SW 1271 (cell line): ENCODE measurements at places on chromosomes 4 and X.

- DNase-seq, result no peak
Measured at GRCh38 chr4:14853176-14853943, 148.9 kb upstream of the CPEB2 start.

DNA sequence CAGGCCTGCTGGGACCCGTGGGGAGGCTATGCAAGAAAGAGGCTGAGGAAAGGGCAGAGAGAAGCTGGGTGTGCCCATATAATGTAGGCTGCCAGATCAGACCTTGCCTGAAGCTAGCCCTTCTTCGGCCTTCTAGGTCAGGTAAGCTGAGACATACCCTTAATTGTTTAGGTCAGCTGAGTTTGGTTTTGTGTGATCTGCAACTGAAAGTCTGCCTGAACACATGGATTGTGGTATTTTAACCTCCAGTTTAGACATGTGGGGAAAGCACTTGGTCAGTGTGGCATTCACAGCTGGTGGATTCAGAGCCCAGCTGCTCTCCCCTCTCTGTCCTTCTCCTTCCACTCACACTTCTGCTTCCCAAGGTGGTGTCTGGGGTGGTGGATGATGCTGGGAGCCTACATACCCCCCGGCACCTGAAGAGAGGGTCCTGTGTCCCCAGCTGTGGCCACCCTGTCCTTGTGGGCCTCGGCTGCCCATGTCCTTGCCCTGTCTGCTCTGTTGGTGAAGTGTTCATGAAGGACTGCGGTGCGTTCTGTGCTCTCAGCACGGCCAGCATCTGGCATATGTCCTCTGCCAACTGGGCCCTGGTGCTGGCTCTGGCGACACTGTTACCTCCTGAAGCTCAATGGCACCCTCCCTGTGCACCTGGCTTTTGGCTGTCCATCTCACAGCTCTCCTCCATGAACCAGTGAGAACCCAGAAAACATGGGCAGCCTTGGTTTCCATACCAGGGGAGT, 82.1 kb downstream of the NAT8L start:
- no peak for DNase-seq

DNA sequence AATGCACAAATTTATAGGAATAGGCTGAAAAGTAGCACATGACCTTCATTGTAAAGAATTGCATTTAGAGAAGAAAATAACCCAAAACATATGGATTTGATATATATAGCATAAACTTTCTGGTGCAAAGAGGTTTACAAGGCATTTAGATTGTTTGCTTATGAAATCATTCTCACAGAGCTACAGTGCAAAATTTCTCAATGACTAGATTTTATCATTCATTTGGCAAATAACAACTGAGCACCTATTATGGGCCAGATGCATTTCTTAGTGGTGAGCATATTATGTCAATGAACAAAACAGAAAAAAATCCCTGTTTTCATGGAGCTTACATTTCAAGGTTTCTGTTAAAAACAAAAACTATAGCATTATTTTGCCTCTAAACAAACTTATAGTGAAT, 34.1 kb upstream of the TNIP3 start:
- DNase-seq, result no peak

DNA sequence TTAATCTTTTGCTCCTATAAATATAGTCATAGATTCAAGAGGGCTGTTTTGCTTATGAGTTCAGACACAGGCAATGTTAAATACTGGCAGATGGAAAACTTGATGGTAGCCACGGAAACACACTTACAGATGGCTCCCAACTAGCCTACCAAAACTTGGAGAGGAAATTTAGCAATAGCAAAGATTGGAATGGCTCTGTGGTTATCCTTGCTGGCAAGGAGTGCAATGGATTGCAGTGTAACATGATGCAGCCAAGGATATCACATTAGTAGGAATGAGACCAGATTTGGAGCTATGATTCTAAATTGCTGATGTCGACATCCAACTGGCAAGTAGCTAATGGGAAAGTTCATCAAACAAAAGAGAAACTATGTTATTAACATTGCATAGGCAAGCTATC, 791.0 kb upstream of the DIAPH2 start:
- DNase-seq, result no peak

- no peak for DNase-seq
Measured at GRCh38 chr4:69920874-69921273, 10.0 kb upstream of the CSN1S1 start.

- DNase-seq, result no peak
Measured at GRCh38 chrX:259692-260355, 21.4 kb upstream of the PLCXD1 start.

- peak; percentile 34 for DNase-seq
Measured at GRCh38 chr4:159455675-159456237, 352.9 kb downstream of the RAPGEF2 start.

DNA sequence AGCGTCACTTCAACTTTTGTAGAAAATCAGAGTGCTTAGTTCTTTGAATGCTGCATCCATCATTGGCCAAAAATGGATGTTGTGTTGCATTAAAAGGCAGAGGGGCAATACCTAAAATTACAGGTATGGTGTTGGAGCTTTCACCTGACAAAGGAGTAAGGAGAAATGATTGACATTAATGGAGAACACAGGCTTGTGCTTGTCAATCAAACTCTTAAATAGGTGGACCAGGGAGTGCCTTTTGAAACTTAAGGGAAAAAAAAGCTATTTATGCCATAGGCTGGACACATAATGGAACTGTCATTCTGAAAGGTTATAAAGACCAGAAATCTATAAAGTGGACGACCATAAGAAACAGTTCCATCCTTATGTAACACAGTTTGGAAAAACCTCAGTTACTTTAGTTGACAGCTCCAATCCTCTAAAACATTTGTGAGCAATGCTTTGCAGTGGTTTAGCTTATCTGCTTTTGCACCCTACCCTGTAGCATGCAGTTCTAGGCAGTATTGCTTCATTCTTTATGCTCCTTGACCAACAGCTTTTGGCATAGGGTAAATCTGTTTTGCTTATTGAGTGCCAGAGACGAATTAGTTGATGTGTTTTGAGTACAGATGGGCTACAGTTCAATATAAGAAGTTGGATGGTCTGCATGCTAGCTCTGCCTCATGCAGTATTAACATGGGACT, 2.4 kb downstream of the HADH start:
- no peak for DNase-seq

DNA sequence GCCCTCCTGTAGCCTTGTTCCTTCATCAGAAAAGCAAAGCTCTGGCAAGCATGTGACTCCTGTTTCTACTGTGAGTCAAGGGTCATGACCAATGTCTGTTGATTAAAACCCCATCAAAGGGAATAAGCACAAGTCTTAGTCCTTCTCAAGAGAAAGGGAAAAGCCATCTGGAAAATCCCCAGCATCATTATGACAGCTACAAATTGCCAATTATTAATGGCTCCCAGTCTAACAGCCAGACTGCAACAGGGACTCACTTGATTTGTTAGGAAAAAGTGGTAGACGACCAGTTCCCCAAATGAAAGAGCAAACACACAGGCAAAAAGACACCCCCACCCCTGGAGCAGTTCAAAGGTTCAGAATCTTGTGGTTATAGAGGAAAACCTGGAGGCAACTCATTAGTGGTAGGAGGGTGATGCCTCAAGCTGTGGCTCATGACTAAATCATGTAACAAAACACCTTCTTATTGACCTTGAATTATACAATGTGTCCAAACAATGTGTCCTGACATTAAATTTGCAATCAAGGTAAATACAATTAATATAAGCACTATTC, 315.7 kb downstream of the HNRNPD start:
- no peak for DNase-seq

DNA sequence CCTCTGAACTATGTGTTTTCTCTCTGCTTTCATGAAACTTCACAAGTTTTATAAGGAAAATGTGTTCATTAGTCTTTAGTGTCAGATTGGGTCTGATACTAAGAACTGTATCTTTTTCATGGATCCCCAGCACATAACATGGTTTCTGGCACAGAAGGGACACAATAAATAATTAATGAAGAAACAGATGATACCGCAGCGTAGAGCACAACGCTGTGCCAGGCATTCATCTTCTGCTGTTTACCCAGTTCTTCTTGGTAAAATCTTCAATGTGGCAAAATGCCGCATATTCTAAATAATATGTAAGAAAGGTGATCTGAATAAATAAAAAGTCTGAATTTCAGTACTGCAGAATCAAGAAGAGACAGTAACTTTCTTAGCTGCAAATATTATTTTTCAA, 12.3 kb downstream of the SCARB2 start:
- DNase-seq, result no peak

- DNase-seq, result no peak
Measured at GRCh38 chr4:151991001-151991883, 230.4 kb upstream of the GATB start.

DNA sequence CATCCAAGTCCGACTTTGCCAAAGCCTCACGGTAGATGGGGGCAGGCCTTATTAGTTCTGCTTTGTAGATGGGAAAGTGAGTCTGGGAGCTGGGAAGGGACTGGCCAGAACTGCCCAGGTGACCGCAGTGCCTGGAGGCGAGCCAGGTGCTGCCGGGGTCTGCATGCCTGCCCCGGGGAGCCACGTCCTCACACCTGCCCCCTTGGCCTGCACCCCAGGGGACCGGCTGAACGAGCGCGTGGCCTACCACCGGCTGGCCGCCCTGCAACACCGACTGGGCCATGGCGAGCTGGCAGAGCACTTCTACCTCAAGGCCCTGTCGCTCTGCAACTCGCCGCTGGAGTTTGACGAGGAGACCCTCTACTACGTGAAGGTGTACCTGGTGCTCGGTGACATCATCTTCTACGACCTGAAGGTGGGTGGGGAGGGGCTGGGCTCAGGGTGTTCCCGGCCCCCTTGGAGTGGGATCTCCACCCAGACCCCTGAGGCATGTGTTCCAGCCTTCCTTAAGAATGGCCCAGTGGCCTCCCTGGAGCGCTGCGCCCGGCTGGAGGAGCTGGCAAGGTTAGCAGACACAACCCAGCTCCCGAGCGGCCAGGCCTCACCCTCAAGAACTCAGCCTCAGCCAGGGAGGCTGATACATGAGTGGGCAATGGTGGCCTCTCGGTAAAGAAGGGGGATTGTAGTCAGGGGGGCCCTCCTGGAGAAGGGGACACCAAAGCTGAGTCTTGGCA, 32.1 kb upstream of the HTRA3 start:
- DNase-seq, result no peak

DNA sequence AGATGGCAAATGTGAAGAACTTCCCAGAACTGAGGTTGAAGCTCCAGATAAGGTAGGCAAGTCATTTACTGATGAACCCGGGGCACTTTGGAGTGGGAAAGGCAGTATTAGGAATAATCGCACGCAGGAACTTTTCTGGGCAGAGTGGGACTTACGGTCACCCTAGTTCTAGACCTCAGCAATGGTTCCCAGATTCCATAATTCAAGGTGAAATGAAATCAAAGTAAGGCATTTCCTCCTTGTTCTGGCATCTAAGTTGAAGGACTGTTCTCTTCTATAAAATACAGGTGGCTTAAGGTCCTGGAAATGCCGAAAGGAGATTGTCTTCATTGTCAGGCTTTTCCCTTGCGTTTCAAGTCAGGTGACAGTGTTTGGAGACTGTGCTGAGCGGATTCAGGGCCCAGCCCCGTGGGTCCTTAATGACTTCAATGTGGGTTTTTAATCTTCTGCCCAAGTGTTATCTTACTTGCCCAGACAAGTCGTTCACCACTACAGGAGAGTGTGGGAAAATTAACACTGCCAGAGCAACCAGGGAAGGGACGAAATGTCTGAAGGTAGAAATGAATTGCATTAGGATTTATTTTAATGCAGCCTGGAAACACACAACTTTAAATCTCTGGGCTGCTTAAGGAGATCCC, 52.1 kb upstream of the STOX2 start:
- DNase-seq, result no peak

GRCh38 chr4:100926039-100926717, 408.4 kb upstream of the EMCN start:
- DNase-seq, result no peak

DNA sequence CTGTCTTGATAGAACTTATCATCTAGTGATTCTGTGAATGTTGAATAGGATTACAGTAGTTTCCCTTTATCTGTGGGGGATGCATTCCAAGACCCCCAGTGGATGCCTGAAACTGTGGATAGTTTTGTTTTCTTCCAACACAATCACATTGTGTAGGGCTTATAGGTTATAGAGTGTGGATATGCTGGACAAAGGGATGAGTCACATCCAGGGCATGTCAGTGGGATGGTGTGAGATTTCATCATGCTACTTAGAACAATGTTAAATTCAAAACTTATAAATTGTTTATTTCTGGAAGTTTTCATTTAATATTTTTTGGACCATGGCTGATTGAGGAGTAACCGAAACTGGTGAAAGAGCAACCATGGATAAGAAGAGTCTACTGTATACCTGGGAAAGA, 432.3 kb upstream of the ATOH1 start:
- DNase-seq, result no peak

- DNase-seq, result no peak
Measured at GRCh38 chr4:59571805-59572430, 1628.2 kb upstream of the ADGRL3 start.

- no peak for DNase-seq
Measured at GRCh38 chr4:145107126-145107525, 9.0 kb downstream of the ABCE1 start.

DNA sequence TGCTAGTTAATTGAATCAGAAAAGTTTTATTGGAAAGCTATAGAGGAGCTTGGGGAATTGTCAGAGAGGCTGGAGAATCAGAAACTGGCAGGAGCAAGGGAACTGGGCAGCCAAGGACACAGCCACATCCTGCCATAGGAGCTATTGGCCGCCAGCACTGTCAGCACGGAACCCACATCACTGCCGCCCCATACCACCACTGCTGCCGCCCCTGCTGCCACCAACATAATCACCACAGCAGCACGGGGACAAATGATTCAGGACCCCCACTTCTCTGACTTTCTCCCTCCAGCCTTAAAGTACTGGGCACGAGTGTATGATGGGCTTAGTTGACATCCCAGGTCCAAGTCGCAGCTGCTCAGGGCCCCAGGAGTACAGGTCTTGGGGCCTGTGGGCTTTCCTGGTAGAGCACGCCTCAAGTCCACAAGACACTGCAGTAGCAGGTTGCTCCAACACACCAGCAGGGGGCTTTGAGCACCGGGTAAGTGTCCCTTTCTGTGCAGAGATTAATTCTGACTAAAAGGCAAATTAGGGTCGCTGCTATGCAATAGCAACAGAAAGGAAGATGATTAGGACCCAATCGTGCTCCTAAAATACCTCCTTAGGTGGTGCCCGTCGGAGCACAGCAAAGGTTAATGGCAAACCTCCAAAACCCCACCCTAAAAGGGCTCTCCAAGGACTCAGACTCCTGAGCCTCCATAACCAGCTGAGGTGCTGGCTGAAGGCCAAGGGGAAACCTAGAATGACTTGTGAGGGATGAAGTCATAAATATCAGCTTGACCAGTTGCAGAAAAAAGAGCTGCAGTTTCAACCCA, 6.9 kb downstream of the PJA1 start:
- DNase-seq, result peak; percentile 0

GRCh38 chrX:121733514-121733913, 686.1 kb downstream of the GLUD2 start:
- DNase-seq, result no peak

DNA sequence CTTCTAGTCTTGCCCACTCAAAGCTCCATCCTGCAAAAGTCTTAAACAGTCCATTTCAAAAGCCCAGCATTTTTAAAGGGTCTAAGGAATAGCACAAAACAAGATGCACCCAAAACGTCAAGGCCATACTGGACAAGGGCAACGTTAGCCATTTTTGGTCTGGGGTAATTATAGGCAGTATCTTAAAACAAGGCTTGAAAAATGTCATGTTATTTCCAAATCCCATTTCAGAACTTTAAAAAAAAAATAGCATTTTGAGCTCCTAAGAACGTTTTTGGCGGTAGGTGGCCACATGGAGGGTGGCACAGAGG, 584 bp upstream of the TMEM165 start:
- no peak for DNase-seq

GRCh38 chr4:56360071-56360470, 27.2 kb downstream of the AASDH start:
- DNase-seq, result no peak
